ENCODE measurements at places on chromosomes 5 and 9. TPM values are rescaled to one million over a fixed set of nuclear protein-coding genes. Genes with fewer than 3 reads are reported as not detected.

ENC1 gene
- total RNA-seq, result 109 TPM

PCDHGA11 gene
- 16.5 TPM for total RNA-seq

SAXO1 gene
- under 0.01 TPM for total RNA-seq

PCDHGA4 gene
- total RNA-seq, result 6.8 TPM

DNA sequence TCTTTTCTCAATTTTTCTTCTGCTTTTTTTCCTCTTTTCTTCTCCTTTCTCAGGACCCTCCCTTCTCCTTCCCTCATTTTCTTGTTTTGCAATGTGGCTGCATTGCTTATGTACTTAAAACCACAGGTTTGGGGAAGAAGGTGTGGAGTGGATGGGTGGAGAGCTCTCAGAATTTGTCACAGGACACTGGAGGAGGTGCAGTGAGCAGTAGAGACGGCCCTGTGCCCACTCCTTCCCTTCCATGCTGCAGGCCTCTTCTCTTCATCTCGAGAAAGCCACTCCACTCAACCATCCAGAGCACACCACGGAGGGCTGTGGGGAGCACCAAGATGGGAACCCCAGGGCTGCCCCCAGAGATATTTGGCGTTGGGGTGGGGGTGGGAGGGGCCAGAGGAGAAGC is 92.3 kb downstream of the FSTL4 start:
- no peaks in the 10 kb centered on the region for H3K4me1 ChIP-seq
- H3K27ac ChIP-seq, result no peak overlapping the region
- H3K36me3 ChIP-seq, result no peaks in the 10 kb centered on the region
- H3K27me3 ChIP-seq, result no peaks in the 10 kb centered on the region
- no peak overlapping the region for H3K4me3 ChIP-seq

GRCh38 chr5:19739671-19740070 is 248.3 kb downstream of the CDH18 start:
- no peaks in the 10 kb centered on the region for H3K36me3 ChIP-seq
- H3K27me3 ChIP-seq, result no peaks in the 10 kb centered on the region
- DNase-seq, result no peak
- no peak overlapping the region for H3K27ac ChIP-seq
- H3K4me3 ChIP-seq, result no peak overlapping the region

- DNase-seq, result no peak
- no peak overlapping the region for H3K4me3 ChIP-seq
- H3K4me1 ChIP-seq, result no peaks in the 10 kb centered on the region
- no peak overlapping the region for H3K27ac ChIP-seq
Measured at GRCh38 chr5:149790276-149790675, 60.2 kb downstream of the PPARGC1B start.

DNA sequence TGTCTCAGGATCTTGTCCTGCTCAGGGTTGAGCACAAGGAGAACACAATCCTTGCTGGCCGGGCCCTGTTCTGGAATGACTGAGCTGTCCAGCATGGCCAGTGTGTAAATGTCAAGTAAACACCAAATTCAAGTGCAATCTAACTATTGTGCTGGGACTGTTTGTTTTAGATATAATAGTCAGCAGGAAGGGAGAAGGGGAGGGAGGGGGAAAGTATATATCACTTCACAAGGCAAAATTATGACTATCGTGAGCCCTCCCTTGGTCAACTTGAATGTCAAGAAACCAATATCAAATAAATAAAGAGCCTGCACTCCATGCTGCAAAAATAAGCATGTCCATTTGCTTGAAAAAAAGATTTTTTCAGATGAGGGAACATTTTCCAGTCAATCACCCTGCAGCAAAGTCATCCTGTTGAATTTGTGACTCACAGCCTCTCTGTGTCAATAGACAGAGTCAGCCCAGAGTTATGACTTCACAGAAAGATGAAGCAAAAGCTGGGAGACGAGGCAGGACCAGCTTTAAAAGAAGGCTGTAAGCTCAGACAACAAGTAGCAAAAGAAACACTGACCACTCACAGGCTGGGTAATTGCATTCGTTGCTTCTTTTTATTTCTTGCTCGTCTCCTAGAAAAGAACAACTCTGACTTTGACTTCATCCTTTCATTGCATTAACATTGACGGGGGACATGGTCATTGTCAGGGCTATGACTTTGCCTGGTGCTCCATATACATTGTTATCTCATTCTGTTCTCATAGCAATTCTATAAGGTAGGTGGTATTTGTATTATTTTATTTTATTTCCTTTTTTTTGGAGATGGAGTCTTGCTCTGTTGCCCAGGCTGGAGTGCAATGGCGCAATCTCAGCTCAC is 15.3 kb upstream of the KLF4 start:
- peak overlapping the region; percentile 81 for H3K27ac ChIP-seq
- no peaks in the 10 kb centered on the region for H3K27me3 ChIP-seq
- peak; percentile 97 for DNase-seq
- H3K4me1 ChIP-seq, result peaks cover 14% of the 10 kb centered on the region

DNA sequence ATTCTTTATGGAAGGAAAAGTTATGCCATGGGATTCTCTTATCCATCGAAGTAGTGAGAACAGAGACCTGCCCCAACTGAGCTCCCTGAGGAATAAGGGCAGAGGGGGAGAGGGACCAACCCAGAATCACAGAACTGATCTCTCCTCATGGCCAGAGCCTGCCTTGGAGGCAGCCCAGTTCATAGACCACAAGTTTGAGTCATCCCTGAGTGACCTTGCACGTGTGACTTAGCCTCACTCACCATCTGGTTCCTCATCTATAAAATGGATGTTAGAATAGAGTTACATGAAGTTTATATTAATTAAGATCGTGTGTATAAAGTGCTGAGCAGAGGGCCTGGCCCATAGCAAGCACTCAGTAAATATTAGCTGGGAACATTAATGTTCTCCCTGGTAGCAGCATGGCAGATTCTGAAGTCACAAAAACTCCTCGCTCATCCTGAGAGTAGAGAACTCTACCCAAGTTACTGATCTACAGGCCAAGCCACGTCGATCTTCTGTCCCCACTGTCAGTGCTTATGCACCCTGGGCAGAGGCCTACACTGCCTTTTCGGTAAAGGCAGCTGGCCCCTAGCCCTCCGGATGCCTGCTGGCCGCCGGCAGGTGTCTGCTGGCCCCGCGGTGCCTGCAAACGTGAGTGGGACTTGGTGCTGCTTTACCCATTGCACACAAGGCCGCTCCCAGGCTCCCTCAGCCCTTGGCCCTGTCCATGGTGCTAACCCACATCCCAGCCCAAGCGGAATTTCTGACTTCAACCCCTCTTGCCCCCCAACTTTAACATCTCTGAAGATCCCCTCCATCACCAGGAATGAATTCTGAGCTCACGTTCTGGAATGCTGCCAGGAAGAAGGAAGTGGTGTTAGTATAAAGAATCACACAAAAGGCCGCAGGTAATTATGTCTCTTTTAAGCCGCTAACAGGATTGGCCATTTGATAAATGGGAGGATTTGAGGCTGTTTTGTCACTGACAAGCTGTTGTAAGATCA is 61.1 kb upstream of the ARAP3 start:
- no peaks in the 10 kb centered on the region for H3K4me1 ChIP-seq
- no peak overlapping the region for H3K27ac ChIP-seq
- DNase-seq, result peak; percentile 83
- no peak overlapping the region for H3K4me3 ChIP-seq

- peak overlapping the region; percentile 85 for H3K4me3 ChIP-seq
- no peaks in the 10 kb centered on the region for H3K27me3 ChIP-seq
- peak overlapping the region; percentile 83 for H3K27ac ChIP-seq
- no peak for DNase-seq
- peaks cover 33% of the 10 kb centered on the region for H3K4me1 ChIP-seq
- H3K36me3 ChIP-seq, result peaks cover 3% of the 10 kb centered on the region
Measured at GRCh38 chr9:79574781-79575180, 3.0 kb downstream of the TLE4 start.
